Stimulated activated naive CD4-positive, alpha-beta T cell (primary cell): ENCODE measurements at places on chromosomes 11 and 22.

GRCh38 chr22:33897448-33897835 lies 22.8 kb downstream of the LARGE1 start:
- no peak for DNase-seq

GRCh38 chr22:44133161-44133560 lies 47.6 kb upstream of the PARVG start:
- no peak for DNase-seq

DNA sequence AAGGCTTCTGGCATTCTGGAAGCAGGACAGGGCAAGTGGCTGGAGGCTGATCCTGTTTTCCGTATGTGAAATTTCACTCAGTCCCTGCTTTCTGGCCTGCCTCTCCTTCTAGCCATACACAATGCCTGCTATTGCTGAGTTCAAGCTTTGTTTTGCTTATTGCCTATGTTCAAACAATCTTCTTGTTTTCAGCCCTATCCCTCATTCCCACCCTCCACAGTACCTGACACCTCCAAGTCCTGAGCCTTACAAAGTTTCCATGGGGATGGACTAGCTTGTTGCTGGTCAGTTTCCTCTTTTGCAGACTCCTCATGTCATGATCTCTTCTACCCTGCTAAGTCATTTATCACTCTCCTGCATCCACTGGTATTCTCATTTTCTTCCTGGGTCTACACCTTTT lies 38.1 kb downstream of the FAM76B start:
- no peak for DNase-seq

DNA sequence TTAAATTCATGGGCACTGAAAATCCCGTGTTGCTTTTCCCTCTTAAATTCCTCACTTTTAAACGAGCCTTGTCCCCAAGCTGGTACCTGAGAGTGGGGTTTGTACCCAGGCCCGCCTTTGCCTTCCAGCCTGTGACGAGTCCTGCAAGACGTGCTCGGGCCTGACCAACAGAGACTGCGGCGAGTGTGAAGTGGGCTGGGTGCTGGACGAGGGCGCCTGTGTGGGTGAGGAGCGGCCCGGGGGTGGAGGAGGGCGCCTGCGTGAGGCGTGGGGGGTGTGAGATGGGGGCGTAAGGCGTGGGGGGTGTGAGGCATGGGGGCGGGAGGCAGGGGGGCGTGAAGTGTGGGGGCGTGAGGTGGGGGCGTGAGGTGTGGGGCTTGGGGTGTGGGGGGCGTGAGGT lies 4.0 kb downstream of the CRELD2 start:
- DNase-seq = no peak

- no peak for DNase-seq
These were observed 56.1 kb downstream of the RBFOX2 start for GRCh38 chr22:35972559-35972958.

DNA sequence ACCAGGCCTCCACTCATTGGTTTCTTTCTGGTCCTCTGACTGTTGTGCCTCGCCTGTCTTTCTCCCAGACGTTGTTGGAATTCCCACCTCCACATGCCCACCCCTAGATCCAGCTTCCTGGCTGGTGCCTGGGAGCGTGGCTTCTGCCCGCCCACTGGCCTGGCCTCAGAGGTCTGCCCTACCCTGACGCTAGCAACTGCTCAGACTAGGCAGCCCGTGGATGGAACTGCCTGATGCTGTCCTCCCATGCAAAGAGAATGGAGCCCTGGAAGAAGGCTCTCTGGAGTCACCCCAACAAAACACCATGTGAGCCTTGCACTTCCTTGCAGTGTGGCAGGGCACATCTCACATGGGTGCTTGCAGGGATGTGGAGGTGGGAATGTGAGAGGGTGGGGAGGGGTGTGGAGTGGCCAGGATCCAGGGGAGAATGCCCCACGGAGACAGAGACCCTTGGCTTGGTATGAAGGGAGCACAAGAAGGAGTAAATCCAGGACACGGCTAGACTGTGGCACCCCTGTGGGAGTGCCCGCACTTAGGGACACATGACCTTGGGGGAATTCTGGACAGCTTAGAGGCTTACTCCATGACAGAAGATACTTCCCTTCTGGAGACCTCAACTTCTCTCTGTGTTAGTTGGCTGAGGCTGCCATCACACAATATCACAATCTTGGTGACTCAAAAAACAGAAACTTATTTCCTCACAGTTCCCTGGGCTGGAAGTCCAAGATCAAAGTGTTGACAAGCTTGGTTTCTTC lies 22.5 kb upstream of the ADA2 start:
- no peak for DNase-seq

DNA sequence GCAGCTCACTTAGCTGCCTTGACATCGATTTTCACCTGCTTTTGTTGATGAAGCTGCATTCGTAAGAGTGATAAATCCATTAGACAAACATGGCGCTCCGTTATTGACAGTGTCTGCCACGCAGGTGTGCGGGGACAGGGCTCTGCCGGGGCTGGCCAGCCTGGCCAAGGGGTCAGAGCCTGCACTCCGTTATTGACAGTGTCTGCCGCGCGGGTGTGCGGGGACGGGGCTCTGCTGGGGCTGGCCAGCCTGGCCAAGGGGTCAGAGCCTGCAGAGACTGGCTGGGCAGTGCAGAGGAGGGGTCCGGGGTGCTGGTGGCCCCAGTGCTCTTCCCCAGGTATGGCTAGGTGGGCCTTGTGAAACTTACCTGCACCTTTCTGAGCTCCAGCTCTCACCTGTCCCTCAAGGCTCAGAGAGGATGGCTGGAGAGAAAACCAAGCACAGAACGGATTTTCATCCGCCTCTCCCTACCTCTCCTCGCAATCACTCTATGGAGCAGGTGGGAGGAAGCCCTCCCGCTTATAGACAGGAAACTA lies 101.6 kb upstream of the B3GAT1 start:
- no peak for DNase-seq

DNA sequence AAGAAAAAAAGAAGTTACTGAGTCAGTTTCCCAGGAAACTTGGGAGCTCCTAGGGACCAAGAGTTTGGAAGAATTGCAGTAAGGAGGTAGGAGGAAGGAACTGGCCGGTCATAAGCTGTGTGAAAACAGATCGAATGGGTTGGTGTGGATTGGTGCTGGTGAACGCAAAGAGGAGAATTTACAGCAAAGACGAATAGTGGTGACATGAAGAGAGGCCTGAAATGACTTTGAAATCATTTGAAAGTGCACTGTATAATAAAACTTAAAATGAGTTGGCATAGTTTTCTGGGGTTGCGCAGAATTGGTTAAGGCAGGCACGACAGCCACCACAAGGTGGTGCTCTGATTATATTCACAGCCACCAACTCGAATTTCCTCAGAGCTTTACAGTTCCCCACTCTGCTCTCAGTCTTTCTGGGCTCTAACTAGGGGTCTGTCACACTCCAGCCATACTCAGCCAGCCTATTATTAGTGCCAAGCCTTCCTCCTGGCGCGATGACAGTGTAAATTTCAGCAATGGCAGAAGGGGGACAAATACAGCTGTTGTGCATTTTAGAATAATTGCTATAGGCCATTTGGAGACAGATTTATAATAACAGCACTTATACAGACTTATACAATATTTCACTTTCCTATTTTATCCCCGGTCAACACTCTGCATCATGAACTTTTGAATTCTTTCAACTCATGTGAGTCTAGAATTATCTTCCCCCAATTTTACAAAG lies 8.3 kb upstream of the HTR3B start:
- DNase-seq = peak; percentile 13

DNA sequence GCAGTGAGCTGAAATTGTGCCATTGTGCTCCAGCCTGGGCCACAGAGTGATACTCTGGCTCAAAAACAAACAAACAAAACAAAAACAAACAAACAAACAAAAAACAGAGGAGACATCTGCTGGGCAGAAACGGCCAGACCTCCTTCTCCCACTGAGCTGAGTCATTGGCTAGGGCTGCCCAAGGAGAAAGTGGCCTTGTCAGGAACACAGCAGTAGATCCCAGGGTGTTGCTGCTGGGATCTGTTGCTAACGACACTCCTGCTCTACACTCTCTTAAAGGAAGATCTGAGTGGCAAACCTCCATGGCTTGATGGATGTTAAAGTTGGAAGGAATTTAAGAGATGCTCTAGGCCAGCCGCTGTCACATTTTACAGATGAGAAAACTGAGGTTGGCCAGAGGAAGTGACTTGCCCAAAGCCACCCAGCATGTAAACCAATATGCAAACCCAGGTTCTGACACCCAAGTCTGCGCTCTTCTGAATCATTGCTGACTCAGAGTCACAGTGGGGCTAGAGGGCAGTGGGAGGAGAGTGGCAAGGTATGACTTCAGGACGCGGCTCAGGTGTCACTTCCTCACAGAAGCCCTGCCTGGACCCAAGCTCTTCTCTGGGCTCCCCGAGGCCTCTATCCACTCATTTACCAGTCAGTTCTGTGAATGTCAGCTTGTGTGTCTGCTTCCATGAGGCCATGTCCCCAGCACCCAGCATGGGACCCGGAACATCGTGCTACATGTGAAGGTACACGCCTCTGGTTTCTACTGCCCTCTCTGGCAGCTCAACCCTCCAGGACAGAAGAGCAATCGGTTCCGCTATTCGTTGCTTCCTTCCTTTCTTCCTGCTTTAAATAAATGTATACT lies 11.3 kb upstream of the GDPD5 start:
- DNase-seq = no peak

GRCh38 chr11:74683279-74683871 lies 47.9 kb downstream of the CHRDL2 start:
- no peak for DNase-seq

DNA sequence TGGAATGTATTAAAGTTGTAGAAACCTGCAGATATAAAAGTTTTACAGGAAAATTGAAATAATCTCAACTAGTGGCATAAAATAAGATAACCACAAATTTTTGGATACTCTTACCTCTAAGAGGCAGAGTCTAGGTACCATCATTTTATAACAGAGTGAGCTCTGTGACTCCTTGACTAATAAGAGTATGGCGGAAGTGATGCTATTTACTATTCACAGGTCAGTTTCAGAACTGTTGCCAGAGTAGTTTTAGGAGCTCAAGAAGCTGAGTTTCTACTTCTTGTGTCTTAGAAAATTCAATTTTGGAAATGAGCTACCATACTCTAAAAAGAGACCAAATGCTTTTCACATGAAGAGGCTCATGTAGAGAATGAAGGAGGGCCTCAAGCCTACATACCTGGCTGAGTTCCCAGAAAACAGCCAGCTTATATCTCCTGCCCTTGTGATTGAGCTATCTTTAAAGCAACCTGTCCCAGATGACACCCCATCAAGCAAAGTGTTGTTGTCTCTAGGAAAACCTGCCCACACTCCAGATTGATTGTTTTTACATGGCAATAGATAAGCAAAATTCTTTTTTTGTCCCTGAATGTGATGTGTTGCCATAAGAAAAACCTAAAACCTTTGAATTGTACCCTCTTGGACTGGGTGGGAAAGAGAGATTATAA lies 712.8 kb upstream of the CNTN5 start:
- DNase-seq = no peak

- peak; percentile 12 for DNase-seq
These were observed 19.5 kb downstream of the PIK3IP1 start for GRCh38 chr22:31272522-31273446.

- no peak for DNase-seq
These were observed 420.0 kb downstream of the METTL15 start for GRCh38 chr11:28528217-28528616.
